ENCODE measurements at places on chromosomes 11 and 22.

DNA sequence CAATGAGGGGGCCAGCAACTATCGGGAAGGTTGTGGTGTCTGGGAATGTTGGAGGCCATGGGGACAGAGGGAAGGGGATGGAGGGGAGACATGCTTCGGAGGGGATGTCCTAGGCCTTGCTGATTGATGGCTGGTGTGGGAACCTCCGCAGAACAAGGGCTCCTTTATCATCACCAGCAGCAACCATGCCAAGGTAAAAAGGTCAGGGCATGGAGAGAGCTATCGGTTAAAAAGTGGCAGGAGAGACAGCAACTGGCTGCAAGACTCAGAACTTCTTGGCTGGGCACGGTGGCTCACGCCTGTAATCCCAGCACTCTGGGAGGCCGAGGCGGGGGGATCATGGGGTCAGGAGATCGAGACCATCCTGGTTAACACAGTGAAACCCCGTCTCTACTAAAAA, 3.0 kb downstream of the GSTT4 start:
- no peak for DNase-seq

GRCh38 chr22:41664490-41664889, 24.2 kb downstream of the SNU13 start:
- no peak for DNase-seq

DNA sequence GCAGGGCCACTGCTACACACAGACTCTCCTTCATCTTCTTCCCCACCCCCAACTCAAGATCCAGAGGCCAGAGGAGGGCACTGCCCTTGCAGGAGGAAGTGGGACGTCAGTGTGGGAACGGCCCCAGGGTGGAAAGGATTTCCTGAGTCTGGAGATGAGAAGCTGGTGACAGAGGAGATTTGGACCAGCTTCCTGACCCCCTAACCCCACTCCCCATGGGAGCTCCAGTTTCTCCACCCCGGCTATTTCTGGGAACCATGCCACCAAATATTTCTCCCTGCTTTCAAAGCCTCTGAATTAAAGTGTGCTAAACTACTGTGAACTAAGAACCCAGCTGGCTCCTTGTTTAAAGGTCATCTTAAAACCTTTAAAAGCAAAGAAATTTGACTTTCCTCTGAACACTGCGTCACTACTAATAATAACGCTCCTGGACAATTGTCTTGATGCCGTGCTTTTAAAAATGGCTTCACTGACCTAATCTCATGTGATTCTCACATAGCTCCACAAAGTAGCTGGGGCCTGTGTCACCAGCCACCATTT, 46.6 kb downstream of the CWC15 start:
- no peak for DNase-seq

DNA sequence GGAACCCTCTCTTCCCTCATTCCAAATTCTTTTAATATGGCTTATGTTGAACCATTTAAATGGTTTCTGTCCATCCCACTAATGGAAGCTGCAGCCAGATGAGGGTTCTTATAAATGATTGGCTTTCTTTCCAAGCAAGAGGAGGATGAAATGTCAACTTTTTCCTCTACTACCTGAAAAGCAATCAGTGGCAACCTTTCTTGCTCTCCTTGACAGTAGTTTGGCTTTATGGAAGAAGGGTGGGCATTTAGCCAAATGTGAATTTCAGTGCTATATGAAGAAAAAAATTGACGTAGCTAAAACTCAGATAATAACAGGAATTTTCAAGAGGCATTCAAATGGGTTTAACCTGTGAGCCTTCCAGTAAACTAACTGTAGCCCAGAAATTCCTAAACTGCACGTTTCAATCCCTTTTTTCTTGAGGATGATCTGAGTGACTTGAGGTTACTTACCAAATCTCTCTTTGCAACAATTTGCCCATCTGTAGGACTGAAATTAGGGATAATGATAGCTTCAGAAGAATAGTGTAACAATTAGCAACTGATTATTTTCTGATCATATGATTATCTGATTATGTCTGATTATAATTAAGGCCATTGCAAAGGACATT, 90.9 kb downstream of the EXT2 start:
- DNase-seq, result no peak

DNA sequence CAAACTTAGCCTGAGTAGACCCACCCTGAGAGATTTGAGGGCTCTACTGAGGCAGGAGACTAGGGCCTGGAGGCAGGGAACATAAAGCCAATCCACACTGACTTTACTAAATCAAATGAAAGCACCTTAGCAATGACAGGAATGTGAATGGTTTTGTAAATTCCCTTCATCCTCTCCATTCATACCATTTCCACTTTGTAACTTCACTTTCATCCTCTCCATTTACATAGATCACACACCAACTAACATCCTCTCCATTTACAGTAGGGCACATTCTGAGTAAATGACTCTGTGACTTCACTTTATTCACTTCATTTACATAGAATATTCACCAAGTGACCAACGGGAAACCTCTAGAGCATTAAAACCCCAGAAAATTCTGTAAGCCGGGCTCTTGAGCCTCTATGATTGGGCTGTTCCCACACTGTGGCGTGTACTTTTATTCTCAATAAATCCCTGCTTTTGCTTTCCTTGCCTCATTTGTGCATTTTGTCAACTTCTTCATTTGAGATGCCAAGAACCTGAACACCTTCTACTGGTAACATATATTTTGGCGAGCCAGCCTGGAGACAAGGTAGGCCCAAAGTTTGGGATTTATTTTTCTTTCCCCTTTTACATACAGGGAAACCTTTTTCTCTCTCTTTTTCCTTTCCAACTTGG, 82.9 kb downstream of the PIWIL4 start:
- no peak for DNase-seq

Data from activated T-cell treated with anti-CD3 and anti-CD28 coated beads, Interleukin-2, amount 50 U/mL, for 48 hours (primary cell).